ENCODE measurements at places on chromosomes 12 and 14. TPM values are rescaled to one million over a fixed set of nuclear protein-coding genes. Genes with fewer than 3 reads are reported as not detected.

PPP1R1A gene
- total RNA-seq: not detected

SPATS2 gene
- total RNA-seq: 34.1 TPM

C1S gene
- total RNA-seq: 790 TPM

TPH2 gene
- total RNA-seq: not detected

PTPRO gene
- total RNA-seq: 0.57 TPM

CELA1 gene
- total RNA-seq: not detected

MANSC4 gene
- not detected for total RNA-seq

Data from fibroblast of the aortic adventitia (primary cell).